ENCODE measurements at places on chromosomes 7 and 10.

GRCh38 chr10:12513003-12513365, 163.6 kb downstream of the CAMK1D start:
- no peak for DNase-seq

DNA sequence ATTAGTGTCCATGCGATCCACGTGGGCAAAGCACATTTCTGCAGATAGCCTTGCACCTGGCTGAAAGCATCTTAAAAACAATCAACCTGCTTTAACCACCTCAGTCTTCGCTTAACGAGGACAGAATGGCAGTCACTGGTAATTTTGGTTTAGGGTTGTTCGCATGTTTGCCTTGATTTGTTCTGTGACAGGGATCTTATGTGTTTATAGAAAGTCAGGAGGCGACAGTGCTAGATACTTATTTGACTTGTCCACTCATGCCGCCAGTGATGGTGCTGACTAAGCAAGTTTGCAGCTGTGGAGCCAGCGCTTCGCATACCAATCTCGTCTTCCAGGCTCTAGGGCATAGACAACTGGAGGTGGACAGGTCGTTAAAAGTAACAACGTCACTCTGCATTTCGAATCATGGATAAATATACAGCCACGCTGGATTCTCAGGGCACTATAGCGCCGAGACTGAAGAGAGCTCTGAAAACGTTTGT, 1.2 kb upstream of the TMEM243 start:
- DNase-seq = no peak

- DNase-seq = no peak
Measured at GRCh38 chr10:85848756-85849155, 517.8 kb downstream of the GRID1 start.

- no peak for DNase-seq
Measured at GRCh38 chr7:51644216-51644615, 327.6 kb upstream of the COBL start.

GRCh38 chr7:103292122-103292521, 5.1 kb upstream of the PMPCB start:
- no peak for DNase-seq

- no peak for DNase-seq
Measured at GRCh38 chr7:101934618-101935017, 117.2 kb downstream of the CUX1 start.

DNA sequence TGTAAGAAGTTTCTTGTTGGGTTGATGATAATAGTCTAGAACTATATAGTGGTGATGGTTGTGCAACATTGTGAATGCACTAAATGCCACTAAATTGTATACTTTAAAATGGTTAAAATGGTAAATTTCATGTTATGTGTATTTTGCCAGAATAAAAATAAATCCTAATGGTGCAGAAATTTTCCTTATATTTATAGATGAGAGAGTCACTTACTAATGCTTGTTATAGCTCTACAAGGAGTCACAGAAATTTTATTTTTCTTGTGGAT, 21.1 kb downstream of the SPAG6 start:
- DNase-seq = no peak

- DNase-seq = no peak
Measured at GRCh38 chr10:78437407-78437768, 403.7 kb downstream of the RPS24 start.

GRCh38 chr10:113326160-113327111, 226.4 kb upstream of the HABP2 start:
- DNase-seq = no peak

DNA sequence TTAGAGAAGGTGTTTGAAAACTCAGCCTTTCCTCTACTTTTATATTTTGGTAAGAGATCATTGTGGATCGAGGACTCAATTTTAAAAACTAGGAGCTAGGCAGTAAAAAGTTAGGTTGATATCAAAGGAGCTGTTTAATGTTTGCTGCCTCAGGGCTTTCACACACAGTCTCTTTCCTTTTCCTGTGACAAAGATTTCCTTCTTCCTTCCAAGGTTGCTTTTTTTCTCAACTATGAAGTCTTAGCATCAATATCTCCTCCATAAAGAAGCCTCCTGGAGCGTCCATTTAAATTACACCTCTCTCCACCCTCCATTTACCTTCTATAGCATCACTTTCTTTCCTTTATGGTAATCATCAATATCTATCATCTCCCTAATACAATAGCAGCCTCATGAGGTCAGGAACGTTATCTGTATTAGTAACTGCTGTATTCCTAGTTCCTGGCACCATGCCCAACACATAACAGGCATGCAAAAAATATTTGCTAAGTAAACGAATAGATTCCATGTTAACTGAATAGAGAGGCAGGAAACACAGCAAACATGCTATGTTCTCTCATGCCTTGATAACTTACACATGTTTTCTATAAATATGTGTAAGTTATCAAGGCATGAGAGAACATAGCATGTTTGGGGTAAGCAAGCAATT, 48.5 kb downstream of the GNAT3 start:
- DNase-seq = no peak

- DNase-seq = no peak
Measured at GRCh38 chr7:139842401-139843210, 13.5 kb downstream of the TBXAS1 start.

- DNase-seq = no peak
Measured at GRCh38 chr7:47924266-47924665, 24.0 kb downstream of the PKD1L1 start.

DNA sequence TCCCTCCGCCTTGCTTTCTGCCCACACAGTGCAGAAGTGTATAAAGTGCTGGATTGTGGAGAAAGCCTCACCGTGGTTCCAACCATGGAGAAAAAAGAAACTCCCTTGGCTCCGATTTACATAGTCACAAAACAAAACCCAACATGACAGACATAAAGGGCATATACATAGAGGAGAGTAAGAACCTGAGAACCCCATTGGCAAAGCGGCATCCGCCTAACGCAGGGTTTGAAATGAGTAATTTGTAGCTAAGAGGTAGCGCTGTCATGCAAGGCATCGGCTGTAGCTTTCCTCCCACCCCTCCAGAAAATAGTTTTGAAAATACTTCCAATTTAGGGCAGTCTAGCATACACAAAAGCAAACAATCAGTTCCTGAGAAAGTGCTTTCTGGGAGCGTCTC, 126.0 kb upstream of the NRBF2 start:
- no peak for DNase-seq

DNA sequence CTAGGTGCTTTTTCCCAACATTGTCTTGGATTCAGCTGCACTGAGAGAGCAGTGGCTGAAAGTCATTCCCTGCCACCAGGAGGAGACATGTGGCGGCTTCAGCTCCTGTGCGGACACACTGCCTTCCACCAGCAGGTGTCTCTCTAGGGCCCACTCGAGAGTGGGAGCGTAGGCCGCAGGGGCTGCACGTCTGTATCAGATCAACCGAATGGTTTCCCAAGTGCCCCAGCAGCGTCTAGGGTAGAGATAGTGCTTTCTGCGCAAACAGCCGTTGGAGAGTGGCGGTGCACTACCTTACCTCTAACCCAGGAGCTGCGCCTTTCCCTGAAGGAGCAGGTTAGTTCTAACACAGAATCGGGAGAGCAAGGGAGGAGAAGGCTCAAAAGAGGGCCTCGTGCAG, 31.7 kb downstream of the PAPOLB start:
- no peak for DNase-seq

DNA sequence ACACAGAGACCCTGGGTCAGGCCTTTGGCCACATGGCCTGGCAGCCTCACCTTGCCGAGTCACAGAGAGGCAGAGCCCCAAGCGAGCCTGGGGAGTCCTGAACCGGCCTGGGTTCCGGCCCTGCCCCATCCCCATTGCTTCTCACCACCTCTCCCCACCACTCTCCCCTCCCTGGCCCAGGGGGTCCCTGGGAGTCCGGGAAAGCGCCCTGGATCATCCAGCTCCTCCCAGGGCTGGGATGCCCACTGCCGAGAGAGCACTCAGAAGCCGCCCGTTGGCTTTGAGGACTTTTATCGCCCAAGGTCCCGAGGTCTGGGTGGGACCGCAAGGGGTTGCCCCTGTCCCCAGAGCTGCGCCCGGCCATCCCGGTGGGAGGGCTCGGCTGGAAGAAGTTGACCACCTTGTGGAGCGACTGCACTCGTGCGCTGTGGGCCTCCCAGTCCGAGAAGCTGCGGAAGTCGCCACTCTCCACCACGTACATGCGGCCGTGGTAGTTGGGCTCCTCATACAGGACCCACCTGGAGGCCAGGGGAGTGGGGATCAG, 8.1 kb downstream of the CRYGN start:
- DNase-seq = no peak

DNA sequence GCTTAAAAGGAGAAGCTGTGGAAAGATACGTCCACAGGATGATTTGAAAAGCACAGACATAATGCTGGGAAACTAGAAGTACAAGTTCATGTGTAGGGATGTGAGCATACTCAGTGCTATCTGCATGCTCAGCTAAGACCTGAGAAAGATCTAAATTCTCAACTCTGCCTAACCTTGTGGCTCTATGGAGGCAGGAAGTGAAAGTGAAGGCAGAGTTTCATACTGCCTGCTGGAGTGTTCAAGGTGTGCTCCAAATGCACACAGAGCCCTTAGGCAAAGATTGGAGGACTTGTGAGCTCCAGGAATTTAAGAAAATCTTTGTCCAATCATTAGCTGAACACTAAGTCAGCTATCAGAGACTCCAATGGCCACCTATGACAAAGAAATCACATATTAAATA, 190.9 kb downstream of the RNLS start:
- DNase-seq = no peak

- no peak for DNase-seq
Measured at GRCh38 chr7:135658564-135658963, 3.8 kb upstream of the STMP1 start.

DNA sequence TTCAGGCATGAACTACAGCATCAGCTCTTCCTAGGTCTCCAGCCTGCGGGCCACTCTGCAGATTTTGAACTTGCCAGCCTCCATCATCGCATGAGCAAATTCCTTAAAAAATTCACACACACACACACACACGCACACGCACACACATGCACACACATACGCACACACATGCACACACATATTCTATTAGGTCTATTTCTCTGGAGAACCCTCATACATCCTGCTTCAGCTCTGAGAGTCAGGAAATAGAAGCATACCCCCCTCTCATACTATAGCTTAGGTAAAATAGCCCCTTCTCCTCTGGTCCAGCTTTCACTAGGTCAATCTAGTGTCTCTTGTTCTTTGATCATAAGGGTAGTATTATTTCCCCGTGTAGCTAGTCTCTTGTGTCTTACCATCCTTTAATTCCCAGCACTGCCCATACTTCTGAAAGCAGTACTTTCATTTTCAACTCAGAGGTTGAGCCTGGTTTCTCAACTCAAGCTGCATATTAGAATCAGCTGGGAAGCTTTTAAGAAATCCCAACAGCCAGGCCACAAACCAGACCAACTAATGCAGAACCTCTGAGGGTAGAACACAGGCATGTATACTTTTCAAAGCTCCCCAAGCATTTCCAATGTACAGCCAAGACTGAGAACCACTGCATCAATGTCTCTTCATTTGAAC, 30.9 kb upstream of the ITGB8 start:
- DNase-seq = no peak

DNA sequence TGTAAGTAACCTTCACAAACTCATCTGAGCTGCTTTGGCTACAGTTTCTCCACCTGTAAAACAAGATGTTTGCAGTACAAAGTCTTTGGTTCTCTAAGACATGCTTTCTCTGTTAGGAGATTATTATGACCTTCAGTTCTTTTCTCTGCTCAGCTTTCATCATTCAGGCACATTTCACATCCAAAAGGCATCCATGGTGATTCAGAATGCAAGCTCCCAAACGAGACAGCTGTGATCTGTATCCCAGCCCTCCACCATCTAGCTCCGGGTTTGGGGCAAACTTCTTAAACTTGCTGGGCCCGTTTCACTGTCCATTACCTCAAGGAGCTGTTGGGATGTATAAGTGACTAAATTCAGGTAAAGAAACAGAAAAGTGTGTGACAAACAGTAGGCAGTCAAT, 95.8 kb upstream of the COL1A2 start:
- DNase-seq = no peak

DNA sequence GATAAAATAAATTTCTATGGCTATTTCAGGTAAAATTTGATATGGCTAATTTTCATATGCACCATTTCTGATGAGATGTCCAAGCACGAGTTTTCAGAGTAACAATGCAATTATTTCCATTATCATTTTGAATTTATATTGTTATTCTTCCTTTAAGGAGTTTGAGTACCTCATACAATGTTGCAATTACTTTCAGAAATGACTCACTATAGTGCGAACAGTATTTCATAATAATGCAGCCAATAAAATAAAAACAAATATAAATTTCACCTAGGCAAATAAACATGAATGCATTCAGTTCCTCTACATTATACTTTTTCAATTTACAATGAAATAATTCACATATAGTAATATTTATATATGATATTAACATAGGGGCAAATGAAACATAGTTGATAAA, 78.8 kb upstream of the LRRN3 start:
- no peak for DNase-seq

DNA sequence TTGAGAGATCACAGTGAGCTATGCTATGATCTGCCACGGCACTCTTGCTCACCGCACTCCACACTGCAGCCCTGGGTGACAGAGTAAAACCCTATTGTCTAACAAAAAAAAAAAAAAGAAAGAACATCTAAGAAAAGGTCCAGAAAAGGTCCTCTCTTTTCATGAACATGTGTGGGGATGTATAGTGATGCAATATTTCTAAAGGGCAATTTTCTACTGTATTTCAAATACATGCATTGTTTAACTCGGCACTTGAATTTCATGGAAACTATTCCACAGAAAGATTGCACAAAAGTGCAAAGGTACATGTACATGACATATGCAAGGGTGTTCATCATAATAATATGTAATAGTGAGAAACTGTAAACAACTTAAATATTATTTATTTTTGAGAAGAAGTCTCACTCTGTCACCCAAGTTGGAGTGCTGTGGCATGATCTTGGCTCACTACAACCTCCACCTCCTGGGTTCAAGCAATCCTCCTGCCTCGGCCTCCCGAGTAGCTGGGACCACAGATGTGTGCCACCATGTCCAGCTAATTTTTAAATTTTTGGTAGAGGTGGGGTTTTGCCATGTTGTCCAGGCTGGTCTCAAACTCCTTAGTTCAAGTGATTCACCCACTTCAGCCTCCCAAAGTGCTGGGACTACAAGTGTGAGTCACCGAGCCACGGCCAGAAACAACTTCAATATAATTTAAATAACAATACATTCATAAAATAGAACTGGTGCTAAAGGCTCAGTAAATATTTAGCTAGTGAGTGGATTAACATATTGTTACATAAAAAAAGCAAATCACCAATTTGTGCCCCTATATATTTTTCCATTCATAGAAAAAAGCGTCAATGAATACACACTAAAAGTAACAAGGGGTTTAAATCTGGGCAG, 1.3 kb upstream of the PPRC1 start:
- no peak for DNase-seq

DNA sequence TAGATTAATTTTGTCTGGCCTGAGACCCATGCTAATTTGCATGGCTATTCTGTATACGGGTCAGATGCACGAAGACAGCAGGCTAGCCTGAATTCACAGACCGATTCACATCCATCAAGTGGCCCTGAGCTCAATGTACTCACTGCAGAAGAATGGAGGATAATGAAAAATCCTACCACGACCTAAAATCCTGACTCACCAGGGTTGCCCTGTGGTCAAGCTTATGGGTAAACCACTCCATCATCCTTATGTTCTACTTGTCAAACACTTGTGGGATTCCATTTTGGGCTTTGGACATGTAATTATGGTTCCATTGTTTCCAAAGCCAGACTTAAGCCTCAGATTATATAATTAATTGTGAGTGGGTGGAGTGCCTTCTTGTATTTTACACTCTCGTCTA, 110.4 kb upstream of the ZNF438 start:
- DNase-seq = no peak
